ENCODE measurements at places on chromosomes 1 and 21.

DNA sequence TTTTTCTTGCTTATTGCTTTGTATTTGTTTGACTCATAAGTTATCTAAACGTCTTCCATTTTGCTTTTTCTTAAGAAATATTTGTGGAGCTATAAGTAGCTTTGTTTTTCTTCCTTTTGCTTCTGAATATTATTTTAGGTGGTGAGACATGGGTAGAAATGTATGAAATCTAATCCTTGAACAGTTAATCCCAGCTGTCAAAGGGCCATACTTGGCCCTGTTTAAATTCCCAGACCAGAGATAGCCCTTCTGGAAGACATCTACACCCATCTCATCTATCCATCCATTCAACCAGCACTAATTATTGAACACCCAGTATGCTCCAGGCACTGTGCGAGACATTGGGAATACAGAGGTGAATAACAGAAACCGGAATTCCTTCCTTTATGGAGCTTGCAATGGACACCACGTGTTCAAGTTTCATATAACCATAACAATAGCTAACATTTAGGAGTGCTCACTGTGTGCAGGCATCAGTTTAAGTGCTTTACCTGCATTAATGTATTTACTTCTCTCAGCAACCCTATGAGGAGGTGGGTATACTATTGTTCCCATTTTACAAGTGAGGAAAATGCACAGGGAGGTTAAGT, 8.7 kb downstream of the TACSTD2 start:
- DNase-seq: no peak

DNA sequence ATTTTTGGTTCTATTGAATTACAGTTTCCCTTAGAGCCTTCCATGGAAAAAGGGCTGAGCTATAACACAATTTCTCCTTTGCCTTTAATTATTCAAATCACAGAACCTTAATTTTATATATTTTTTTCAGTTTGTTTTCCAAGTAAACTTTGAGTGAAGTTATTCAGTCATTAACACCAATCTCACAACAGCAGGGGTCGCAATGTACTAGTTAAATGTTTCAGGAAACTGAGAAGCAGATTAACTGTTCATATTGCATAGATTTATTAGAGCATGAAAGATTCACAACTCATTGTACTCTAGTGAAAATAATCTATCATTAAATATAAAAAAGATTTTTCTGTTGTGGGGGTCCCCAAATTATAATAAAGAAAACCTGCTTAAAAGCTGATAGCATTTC, 64.1 kb downstream of the KIFAP3 start:
- DNase-seq: no peak

GRCh38 chr1:98988904-98989555, 15.6 kb downstream of the PLPPR5 start:
- no peak for DNase-seq

- DNase-seq: peak; percentile 40
Observed at GRCh38 chr1:17494114-17494729, 45.3 kb upstream of the ARHGEF10L start.

DNA sequence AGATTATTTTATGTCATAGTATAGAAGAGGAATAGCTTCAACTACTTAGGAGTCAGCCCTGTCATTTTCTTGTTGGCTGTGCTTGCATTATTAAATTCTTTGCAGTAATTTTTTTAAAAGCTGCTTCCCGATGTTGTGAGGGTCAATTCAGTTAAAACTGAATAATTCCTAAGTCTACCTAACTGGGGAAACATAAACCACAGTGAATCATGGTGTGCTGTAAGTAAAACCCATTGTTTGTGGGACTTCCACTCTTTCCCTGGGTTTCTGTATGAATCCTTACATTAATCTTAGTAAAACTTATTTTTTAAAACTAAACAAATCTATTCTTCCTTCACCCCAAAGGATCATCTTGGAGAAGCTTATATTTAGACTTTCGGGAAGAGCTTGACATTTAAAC, 4.4 kb downstream of the SUCO start:
- no peak for DNase-seq

- DNase-seq: no peak
Observed at GRCh38 chr1:98028800-98029199, 108.0 kb upstream of the DPYD start.

- no peak for DNase-seq
Observed at GRCh38 chr21:35924714-35925301, 135.5 kb downstream of the SETD4 start.

All from T-helper 2 cell treated with Interferon-gamma antibody and Interleukin-4, amounts not matched to agents 5 μg/mL and 100 μg/mL, for 36 hours (primary cell).